Activated CD4-positive, alpha-beta T cell treated with anti-CD3 and anti-CD28 coated beads, Interleukin-2, Interleukin-6, amounts not matched to agents 100 ng/mL and 50 ng/mL, durations not matched to agents 16 hours and 8 hours (primary cell): ENCODE measurements at places on chromosomes 16 and 17.

- DNase-seq: peak; percentile 78
Observed at GRCh38 chr17:44221084-44221861, 1.8 kb upstream of the UBTF start.

DNA sequence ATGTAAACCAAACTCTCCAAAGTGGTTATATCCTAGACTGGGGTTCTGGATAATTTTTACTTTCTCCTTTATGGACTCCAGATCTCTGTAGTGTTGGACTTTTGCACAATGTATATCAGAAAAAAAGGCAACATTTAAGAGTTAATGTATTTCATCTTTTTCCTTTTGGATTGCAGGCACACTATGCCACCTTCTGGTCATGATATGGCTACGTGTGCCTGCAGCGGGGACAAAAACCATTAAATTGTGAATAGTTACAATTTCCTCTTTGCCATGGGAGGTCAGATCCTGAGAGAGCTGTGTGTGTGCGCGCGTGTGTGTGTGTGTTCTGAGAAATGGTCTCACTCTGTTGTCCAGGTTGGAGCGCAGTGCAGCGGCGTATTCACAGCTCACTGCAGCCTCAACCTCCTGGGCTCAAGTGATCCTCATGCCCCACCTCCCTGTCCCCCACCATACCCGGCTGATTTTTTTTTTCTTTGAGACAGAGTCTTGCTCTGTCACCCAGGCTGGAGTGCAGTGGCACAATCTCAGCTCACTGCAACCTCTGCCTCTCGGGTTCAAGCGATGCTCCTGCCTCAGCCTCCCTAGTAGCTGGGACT lies 4.3 kb upstream of the SGF29 start:
- DNase-seq: peak; percentile 22

DNA sequence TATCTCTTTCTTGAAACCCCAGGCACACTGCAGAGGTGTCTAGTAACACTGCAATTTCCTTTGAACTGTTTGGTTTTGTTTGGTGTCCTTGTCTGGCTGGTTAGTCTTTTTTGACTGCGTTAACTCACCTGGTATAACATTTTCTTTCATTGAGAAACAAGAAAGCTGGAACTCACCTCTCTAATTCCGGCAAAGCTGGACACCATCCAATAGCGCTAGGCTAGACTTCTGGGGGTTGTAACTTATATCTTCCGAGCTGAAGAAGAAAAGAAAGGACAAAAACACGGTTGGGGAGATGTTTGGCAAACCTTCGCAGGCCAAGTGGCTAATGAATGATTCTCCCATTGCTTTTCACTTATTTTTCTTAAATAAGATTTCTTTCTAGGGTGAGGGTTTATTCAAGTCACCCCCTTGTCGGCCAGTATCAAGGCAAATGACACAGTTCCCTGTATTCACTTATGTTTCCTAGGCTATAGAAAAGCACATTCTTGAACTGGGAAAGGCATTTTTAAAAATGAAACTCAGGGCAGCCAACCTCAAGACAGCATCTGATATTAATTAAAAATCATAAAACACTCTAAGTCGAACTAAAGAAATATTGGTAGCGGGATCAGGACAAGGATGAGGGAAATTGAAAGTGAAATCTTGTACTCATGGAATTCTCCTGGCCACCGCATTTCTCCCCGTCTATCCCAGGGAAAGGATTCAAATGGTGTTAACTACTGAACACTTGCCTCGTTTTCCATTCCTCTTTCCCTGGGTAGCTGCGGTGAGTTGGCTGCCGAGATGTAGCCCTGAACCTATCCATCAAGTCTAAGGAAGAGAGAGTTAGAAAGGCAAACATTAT lies 95.9 kb upstream of the ZFHX3 start:
- DNase-seq: no peak

DNA sequence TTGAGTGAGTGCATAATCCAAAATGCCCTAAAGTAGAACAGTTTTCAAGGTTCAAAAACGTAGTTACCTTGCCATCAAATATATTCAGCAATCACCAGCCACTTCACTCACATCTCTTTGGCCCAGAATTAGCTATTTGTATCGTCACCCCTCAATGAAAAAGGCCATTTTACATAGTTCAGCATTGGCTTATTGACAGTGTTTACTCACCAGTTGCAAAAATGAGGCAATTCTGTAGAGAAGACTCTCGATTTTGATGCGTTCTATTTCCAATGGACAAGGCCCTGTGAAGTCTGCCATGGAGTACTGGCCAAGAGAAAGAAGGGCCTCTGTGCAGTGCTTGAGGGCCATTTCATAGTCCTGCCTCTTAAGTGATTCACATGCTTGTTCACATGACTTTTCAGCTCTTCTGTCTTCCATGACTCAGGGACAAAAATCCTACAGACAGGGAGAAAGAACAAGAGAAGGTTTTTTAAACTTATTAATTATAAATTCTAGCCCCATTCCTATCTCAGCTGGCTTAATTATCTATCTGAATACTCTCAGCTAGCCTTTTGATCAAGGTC lies 26.5 kb downstream of the HELZ start:
- no peak for DNase-seq

- DNase-seq: no peak
Observed at GRCh38 chr17:14760212-14760611, 459.3 kb downstream of the HS3ST3B1 start.

GRCh38 chr16:4548124-4548523 lies 8.0 kb upstream of the C16orf96 start:
- DNase-seq: no peak

DNA sequence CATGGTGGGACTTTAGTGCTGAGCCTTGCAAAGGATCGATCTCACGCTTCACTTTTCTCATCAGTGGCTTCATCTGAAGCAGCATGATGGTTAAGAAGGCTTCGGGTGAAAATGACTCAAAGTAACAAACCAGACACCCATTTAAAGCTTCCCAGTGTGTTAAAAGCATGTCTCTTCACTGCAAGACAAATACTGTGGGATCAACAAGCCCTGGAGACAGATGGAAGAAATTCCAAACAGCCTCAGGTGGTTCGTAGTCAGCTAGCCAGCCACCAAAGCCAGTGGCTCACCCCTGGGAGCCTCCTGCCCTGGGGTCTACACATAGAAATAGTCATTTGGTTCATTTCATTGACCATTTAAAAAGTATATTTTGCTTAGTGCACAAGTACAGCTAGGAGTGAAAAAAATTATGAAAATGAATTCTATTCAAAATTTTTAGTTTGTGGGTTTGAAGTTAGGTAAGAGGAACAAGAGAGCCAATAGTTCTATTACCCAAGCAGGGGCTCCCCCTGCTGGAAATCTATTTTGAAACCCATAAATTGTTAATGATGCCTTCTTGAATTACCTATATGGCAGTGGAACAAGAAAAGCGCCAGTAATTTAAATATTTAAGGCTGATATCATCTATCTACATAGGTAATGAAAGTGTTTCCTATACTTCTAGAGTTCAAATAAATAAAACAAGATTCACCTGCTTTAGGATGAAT lies 51.6 kb downstream of the PMP22 start:
- peak; percentile 8 for DNase-seq

- no peak for DNase-seq
Observed at GRCh38 chr17:76432004-76432403, 20.9 kb downstream of the UBE2O start.

DNA sequence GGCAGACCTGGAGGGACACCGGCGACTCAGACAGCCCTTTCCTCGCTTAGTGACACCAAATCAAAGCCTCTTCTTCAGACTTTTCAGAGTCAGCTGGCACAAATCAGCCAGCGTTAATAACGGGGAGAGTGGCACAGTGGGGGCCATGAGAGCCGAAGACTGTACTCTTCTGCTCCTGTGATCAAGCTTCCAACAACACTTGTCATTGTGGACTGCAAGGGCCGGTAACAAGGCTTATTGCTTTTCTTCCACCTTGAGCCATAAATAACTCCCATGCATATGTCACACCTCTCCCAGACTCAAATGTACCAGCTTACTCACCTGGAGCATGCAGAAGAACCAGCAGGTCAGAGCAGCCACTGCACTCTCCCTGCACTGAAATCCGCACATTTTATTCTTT lies 12.8 kb downstream of the FLCN start:
- DNase-seq: no peak

DNA sequence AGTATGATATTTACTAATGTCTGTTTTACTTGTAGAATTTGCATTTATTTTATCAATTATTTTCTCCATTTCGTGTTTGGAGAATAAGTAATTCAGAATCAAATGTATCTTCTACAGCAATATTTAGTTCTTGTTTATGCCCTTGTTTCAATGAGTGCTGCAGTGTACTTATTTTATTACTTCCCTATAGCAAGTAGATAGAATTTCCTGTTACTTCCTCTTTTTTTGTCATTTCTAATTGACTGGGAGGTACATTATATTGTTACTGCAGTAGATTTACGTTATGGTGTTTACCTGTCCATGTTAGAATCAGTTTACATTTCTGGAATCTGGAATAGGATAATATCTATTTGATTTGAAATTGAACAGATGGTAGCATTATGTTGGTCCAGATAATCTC lies 71.2 kb downstream of the OMG start:
- DNase-seq: no peak

DNA sequence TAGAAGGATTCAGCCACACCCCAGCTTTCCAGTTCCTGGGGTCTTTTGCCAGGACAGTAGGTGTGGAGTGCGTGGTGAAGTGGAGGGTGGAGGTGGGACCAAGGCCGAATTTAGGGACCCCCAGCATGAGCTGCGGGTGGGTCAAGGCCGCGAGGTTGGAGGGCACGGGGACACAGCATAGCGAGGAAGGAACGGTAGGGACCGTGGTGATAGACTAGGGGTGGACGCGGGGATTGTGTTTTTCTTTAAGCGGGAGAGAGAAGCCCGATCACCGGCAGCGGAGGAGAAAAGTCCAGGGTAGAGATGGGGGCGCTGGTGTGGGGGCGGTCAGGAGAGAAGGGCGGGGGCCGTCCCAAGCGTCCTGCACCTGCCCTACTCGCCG lies 261 bp upstream of the B4GALNT2 start:
- no peak for DNase-seq

- no peak for DNase-seq
Observed at GRCh38 chr16:50204453-50205108, 51.5 kb downstream of the TENT4B start.

DNA sequence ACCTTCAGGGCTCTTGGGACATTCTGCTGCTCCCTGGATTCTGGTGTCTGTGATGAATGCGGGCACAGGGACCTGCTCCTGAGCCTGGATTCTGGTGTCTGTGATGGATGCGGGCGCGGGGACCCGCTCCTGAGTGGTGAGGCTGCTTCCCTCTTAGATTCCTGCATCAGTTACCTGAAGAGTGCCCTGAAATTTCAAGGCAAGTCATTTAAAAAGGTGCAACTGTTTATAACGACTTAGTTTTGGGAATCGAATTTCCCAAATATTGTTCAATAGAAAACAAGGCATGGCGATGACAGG lies 7.0 kb downstream of the TMEM204 start:
- no peak for DNase-seq

GRCh38 chr16:27625050-27625697 lies 75.2 kb downstream of the KATNIP start:
- no peak for DNase-seq

DNA sequence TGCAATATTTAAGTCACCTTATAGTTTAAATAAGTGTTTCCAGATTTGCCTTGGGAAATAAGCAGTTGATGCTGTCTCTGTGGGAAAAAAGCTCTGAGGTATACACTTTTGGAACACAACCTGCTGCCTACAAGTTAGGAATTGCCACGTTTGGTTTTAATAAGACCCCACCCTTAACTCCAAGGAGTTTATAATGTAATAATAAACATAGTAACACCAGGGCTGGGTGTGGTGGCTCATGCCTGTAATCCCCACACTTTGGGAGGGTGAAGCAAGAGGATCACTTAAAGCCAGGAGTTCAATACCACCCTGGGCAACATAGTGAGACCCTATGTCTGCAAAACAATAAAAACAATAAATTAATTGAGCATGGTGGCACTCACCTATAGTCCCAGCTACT lies 15.9 kb upstream of the SMG1 start:
- no peak for DNase-seq

DNA sequence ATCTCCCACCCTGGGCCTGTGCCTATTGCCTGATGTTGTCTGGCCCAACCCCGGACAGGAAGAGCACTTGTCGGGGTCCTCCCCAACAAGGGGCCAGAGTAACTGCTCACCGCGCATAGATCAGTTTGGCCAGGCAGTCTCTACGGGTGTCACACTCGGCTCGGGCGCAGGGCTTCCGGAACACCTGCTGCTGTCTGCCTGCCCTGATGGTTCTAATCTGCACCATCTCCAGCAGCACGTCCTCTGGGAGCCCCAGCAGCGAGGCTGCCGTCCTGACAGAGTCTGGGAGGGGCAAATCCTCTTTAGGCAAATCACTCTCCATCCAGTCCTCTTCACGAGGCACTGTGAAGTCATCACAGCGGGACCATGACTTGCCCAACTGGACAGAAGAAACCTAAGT lies 24.0 kb downstream of the MYO19 start:
- no peak for DNase-seq

DNA sequence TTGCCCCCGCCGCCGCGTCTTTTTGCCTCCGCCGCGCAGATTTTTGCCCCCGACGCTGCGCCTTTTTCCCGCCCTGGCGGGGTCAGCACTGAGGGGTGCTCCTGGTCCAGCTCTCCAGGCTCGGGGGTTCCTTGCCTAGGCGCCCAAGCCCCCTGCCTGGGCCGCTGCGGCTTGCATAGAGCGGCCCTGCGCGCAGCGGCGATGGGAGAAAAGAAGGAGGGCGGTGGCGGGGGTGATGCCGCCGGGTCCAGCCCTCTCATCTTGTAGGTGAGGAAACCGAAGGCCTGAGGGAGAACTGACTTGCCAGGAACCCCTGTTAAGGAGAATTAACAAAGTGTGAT lies 330.8 kb upstream of the WSB1 start:
- DNase-seq: no peak

DNA sequence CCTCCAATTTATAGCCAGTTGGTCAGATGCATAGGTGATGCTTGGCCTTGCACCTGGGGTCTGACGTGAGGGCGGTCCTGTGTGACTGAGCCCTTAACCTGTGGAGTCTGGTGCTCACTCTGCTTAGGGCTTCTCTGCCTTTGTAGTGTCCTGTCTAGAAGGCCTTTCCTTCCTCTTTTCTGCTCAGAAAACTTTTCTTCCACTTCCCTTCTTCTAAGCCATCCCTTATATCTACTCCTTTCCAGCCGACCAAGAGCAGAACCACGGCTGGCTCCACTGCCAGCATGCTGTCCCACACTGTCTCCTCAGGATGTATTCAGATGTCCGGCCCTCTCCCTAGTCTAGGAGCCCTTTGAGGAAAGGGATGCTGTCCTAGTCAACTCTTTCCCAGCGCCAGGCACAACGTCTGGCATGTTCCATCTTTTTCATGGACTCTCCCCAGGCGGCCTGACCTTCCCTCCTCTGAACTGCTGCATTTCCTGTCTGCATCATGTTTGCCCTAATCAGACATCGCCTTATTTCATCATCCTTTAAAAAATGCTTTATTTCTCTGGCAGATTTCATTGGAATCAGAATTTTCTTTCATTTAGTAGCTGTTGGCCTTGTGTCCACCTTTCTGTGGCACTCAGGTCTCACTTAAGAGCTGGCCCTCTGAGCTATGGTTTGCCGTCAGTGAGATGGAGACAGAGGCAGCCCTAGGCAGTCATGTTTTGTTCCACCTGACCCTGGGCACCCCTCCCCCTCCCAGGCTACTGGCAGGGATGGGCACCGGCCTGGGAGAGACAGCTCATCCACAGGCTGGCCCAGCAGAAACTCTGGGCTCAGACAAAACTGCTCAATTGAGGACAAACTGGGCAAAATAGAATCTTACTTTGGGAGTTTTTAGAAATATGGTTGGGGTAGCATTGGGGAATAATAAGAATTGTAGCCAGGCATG lies 15.5 kb upstream of the BRCA1 start:
- DNase-seq: no peak

- DNase-seq: no peak
Observed at GRCh38 chr17:76123749-76124581, 17.1 kb downstream of the FOXJ1 start.

- DNase-seq: no peak
Observed at GRCh38 chr16:16933861-16934260, 536.9 kb downstream of the XYLT1 start.
